ENCODE measurements at places on chromosomes 1 and 21.

- no peak for DNase-seq
Observed at GRCh38 chr1:81220614-81221071, 580.1 kb upstream of the ADGRL2 start.

- no peak for DNase-seq
Observed at GRCh38 chr1:25253911-25254310, 6.7 kb upstream of the RSRP1 start.

DNA sequence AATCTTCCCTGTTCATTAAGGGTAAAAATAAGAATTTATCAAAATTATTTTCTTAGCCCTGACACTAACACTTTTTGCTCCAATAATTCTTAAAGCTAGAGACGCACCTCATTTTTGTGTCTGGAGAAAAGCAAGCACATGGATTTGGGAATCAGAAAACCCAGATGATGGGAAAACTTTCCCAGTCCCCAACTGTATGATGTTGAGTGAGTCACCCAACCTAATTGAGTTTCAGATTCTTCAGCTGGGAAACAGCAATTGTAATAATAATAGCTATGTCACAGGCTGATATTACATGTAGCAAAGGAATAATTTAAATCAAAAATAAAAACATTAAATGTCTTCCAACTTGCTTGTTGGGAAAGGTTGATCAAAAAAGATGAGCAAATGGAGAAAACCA is 159.0 kb downstream of the MIS18A start:
- DNase-seq = no peak

DNA sequence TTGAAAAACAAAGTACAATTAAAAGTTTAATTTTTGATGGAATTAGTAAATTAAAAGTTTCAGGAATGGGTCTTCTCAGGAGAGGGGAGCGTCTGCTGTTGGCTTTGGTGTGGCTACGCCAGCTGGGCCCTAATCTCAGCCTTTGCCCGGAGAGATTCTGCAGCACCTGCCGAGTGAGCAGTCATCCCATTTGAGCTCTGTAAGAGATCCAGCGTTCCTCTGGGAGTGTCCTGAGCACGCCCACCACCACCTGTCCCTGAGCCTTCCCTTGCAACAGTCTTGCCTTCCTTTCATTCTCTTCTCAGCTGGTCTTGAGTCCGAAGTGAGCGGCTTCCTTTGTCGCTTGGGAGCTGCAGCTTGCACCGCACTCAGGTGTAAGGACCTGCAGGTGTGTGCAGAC is 263.1 kb downstream of the CAMTA1 start:
- no peak for DNase-seq

DNA sequence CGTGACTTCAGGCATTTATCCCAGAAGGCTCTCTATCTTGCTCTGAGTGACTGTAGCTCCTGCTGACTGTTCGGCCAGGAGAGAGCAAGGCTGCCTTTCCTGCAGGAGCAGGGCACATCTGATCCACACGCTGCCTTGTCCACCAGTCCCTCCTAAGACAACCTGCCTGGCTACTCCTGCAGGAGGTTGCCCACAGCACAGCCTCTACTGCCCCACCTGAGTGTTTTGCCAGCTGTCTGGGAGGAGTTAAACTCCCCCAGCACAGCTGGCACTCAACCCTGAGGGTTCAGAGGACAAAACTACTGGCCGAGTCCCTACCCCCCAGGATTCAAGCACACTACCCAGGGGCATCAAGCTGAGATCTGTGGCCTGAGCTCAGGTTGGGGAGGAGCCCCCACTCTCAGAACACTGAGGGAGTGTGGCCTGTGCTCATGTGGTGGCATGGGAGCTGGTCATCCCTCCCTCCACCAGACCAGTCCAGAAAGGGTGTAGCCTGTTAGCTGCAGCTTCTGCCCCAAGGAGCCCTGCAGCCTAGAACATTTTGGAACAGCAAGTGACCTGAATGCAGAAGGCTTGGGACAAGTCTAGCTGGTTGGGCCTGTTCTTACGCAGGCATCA is 237.3 kb downstream of the SLC44A5 start:
- DNase-seq = no peak

DNA sequence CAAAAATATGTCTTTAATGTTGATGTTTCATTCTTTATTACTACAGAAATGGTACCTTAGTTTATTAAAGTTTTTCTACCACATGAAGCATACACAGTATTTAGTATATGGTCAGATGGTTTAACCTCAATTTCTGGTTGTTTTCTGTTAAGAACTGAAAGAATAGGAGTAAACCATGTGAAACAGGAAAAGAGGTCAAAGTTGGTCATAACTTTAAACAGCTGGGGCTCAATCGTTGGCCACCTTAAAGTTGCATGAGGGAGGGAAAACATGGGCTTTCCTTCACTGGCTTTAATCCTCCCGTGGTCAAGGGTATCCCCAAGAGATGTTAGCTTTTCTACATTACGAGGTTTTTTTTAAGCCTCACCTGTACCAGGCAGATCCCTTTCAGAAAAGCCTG is 483.3 kb upstream of the ADAMTS5 start:
- no peak for DNase-seq

DNA sequence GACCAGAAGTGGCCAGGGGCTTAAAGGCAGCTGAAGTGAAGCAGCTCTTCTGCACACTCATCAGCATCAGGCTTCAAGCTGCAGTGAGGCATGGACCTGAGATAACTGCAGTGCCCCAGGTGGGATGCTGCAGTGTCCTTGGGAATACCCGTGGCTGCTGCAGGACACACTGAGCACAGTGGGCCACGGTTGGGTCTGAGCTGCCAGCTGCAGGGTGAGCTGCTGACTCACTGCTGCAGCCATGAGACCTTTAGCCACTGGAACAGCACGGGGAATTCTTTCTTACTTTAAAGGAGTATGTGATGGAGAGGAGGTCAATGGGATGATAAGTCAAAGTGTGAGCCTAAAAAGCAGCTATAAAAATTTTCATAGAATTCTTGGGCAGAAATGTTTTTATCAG is 102.1 kb downstream of the XCL2 start:
- no peak for DNase-seq

- no peak for DNase-seq
Observed at GRCh38 chr1:95653618-95654017, 419.6 kb downstream of the RWDD3 start.

GRCh38 chr1:91745640-91746373 is 140.1 kb downstream of the TGFBR3 start:
- no peak for DNase-seq

GRCh38 chr1:10796029-10796944 is at the start of gene CASZ1:
TSS of gene CASZ1 (minus strand) at chr1:10796646. CDS start at chr1:10693889, 102,757 bp downstream.
- peak; percentile 97 for DNase-seq

DNA sequence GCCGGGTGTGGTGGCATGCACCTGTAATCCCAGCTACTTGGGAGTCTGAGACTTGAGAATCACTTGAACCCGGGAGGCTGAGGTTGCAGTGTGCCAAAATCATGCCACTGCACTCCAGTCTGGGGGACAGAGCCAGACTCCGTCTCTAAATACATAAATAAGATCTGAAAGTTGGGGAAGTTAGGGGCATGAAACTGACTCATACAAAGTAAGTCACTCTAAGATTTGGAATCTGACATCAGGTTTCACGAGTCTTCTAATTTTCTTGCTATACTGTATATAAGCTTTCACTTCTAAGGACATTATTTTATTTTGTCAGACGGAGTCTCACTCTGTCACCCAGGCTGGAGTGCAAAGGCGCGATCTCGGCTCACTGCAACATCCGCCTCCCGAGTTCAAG is 30.1 kb downstream of the RNF19B start:
- DNase-seq = no peak

- no peak for DNase-seq
Observed at GRCh38 chr1:69510026-69510425, 57.7 kb upstream of the LRRC7 start.

DNA sequence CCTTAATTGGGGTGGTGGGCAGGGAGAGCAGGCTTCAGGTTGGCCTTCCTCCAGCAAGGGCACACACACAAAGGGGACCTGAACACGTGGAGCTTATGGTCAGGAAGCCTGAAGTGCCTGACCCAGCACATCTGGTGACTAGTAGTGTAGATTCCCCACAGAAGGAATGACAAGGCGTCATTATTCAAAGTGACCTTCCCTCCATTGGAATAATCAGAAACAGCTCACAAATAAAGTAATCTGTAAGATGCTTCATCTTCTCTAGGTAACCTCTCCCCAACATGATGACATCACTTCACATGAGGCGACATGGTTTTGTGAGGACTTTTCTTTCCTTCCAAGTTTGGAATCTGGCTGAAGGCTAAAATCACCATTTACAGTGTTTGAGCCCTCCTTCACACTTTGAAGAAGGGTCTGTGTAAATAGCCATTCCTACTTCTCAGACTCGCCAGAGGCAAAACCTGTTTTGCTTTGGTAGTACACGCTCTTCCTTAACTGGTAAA is 32.8 kb upstream of the ERG start:
- DNase-seq = no peak

DNA sequence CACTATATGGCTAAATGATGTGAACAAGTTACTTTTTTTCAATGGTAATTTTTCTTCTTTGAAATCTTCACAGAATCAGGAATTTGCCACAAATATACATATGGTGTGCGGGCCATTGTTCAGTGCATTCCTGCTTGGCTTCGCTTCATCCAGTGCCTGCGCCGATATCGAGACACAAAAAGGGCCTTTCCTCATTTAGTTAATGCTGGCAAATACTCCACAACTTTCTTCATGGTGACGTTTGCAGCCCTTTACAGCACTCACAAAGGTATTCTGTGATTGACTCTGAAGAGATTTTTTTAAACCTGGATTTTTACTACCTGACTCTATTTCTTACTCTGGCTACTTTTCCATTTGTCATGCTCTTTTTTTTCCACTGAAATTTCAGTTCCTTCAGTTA is 76.2 kb upstream of the KIAA1614 start:
- DNase-seq = no peak

DNA sequence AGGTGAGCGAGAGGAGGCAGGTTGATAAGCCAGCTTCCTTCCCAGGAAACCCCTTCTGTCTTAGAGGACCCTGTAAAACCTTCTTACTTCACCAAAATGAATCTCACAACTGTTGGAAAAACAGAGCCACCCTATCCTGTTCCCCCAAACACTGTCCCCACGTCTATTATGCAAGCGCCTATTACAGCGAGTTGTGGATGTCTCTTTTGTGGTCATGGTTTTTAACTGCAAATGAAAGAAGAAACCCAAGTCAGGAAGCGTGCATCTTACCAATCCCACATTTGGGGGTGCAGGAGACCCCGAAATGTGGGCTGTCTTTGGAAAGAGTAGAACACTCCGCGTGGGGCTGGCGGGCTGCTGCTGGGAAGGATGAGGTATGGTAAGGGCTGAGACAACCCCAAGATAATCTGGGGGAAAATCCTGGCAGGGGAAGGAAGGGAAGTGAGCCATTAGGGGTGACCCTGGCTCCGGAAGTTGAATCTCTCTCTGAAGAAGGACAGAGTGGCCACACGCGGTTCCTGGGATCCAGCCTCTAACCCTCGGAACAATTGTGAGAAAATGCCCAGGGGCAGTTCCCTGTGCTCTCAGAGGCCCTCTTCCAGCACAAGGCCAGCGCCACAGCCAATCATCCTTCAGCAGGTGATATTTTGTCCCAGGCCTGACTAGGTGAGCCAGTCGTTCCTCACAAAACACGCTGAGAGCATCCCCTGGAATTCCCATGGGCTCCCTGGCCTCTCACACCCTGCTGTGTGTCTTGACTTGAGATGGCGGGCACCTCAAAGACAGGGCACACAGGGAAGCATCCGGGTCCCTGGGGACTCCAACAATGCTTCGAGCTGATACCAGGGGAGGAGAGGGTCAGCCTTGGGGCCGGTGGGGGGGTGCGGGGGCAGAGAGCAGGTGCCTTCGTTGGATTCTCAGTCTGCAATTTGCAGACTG is 168.5 kb upstream of the IRF2BP2 start:
- DNase-seq = no peak

DNA sequence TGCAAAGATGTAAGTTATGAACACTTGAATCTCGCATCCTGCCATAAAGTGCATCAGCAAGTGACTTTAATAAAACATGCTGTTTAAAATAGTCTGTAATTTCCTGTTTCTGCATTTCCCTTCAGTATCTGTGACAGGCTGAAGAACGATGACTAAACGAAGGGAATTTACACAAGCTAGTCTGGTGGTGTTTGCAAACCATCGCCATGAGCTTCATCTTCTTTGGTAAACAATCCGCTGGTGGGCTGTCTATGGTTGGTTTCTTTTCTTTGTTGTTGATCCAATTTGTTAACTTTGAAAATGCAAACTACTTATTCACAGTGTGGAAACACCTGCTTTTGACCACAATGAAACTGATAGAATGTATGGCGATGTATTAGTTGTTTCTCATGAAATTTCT is 13.9 kb downstream of the SERTAD4 start:
- DNase-seq = no peak

All from NCI-H1092 treated with DMSO at 0.1 percent for 48 hours (cell line).